AG08395 (cell line): ENCODE measurements at places on chromosomes 13 and 19.

- DNase-seq = no peak
Measured at GRCh38 chr13:33138441-33138840, 122.2 kb downstream of the KL start.

DNA sequence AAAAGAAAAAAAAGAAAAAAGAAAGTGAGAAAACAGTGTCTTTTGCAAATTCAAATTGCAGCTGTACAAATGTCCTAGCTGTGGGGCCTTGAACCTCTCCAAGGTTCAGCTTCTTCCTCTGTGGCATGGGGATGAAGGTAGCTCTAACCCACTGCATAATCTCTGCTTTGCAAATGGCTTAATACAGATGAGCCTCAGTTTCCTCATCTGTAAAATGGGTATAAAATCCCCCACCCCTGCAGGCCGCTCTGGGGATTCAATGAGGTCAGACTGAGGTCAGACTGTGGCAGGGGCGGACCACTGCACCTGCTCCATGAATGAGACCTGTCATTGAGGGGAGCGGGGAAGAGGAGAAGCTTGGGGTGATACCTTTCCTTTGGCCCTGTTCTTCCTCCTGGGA is 5.8 kb downstream of the DPF1 start:
- no peak for DNase-seq

- DNase-seq = no peak
Measured at GRCh38 chr19:45130888-45131615, 29.7 kb downstream of the NKPD1 start.

- DNase-seq = no peak
Measured at GRCh38 chr19:51352783-51353360, 10.9 kb upstream of the VSIG10L start.

- no peak for DNase-seq
Measured at GRCh38 chr19:44596428-44597130, 16.8 kb upstream of the IGSF23 start.

- DNase-seq = no peak
Measured at GRCh38 chr13:84445776-84446175, 563.5 kb upstream of the SLITRK1 start.

DNA sequence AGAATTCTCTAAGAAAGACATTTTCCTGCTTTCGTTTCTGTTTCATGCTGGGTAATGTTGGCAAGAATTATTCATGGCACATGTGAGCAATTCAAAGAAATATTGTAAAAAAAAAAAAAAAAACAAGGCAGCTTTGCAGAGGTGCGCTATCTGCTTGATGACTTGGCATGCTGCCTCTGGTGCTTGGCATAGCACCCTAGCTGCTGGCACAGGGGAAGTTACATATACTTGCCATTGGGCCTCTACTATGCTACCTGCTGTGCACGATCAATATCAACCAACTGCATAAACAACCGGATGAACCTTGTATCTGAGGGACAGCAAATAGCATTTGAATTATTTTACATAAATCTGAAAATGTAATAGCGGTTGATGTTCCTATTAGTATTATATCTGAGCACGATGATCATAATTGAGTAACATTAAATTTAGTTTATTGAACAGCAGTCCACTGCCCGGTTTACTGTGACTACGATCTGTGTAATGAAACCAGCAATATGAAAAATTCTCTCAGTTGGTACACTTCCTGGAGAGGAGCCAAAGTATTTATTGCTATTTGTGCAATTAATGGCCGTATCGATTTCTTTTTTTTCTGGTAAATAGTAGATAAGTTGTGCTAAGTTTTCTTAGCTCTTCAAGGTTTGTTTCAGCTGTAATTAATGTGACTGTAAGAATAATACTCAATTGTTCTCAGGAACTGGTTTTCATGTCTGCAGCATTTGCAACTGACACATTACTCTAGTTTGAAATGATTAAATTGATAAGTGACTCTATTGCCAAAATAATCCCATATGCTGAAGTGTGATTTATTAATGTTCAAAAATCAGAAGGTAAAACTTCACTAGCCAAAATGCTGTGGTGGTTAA is 717.3 kb downstream of the DACH1 start:
- DNase-seq = no peak

DNA sequence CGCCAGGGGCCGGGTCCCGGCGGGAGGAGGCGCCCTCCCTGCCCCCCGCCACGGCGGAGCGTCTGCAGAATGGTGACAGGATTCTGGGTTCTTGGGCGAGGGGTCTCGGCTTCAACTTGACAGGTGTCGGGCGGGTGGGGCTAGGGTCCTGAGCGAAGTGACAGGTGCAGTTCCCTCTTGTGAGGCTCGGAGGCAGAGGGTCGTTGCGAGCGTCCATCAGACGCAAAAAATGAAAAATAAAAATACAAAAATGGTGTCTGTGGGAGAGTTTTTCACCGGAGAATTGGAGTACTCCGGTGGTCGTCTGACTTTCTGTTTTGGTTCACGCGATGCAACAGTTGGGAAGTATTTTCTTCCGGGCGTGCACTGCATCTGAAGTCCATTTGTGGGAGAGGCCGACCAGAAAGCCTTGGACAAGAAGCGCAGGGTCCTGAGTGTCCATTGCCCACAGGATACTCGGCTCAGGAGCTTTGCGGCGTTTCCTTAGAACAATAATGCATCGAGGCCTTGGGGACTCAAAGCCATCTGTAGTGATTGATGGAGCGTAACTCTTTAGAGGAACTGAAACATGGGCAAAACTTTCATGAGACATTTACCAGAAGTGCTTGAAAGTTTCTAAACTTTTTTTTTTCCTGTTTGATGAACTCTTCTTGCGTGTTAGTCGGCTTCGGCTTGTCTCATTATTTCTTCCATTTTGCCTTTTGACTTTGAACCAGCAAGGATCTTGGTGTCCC is 759 bp downstream of the RB1 start:
- peak; percentile 40 for DNase-seq

DNA sequence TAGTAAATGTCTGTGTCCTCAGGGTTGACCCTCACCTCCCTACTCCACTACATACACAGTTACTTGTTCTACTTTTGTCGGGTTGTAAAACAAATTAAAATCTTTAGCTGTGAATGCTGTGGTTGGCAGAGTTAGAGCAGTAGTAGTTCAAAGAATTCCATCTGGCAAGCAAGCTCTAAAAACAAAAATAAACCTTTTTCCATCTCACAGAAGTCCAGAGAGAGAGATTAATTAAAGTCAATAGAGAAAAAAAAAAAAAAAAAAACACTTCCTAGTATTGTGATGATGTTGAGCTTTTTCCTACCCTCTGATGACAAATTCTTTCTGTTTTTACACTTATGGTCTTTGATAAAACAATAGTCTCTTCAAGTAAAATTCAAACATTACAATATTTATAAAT is 338.4 kb downstream of the PCDH17 start:
- no peak for DNase-seq

- DNase-seq = no peak
Measured at GRCh38 chr13:95456815-95457214, 95.7 kb upstream of the CLDN10 start.

DNA sequence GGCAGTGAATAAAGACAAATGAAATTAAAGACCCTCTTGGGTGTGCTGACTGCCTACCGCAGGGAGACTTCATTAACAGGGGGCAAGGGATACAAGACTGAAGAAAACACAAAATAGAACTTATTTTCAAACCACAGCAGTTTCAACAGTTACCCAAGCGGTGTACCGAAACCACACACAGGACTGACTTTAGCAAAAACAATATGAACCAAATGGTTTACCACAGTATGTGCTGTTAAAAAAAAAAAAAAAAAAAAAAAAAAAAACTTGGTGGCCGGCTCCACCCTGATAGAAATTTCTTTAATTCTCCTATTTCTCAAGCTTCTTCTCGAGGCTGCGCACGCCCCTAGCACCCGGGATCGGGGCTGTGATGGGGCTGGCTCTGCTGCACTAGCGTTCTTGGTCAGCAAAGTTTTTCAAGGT is 42.6 kb downstream of the KLF2 start:
- no peak for DNase-seq

DNA sequence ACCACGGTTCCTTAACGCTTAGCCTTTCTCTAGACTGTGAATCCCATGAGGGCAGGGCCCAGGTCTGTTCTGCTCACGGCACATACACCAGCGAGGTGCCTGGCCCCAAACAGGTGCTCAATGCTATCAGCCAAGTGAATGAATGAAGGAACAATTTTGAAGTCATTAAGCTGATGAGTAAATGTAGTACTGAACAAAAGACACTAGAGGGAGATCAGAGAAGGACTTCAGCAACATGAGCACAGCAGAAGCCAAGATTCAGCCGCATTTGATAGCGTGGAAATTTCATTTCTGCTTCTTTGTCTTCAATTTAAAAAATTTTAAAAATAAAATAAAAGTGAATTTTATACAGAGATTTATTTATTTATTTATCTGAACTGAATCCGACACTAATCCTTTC is 20.1 kb upstream of the MYO16 start:
- no peak for DNase-seq

GRCh38 chr13:52179925-52180324 is 20.5 kb upstream of the NEK3 start:
- DNase-seq = no peak

- peak; percentile 78 for DNase-seq
Measured at GRCh38 chr19:12985049-12985776, 10.1 kb upstream of the NFIX start.

DNA sequence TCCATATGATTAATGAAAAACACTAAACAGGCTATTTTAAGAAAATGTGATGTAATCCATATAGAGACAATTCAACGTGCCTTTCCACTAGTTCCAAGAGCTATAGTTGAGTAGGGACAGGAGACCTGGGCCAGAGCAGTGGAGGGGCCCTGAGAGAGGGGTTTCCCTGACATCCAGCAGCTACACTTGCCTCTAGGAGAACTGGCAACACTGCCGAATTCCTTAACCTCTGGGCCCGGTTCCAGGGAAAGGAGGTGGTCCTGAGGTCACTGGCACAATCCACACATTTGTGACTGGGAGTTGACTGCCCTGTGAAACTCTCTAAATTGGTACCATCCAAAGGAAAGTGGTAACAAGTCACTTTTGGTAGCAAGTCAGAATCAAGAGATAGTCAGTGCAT is 264.4 kb downstream of the DCLK1 start:
- DNase-seq = no peak

GRCh38 chr13:79655509-79655908 is 174.6 kb downstream of the NDFIP2 start:
- DNase-seq = no peak

GRCh38 chr13:99384468-99384867 is 77.3 kb upstream of the GPR183 start:
- no peak for DNase-seq

GRCh38 chr13:41970918-41971317 is 10.0 kb upstream of the VWA8 start:
- no peak for DNase-seq

GRCh38 chr19:56973713-56974555 is 133.4 kb upstream of the PEG3 start:
- DNase-seq = no peak

DNA sequence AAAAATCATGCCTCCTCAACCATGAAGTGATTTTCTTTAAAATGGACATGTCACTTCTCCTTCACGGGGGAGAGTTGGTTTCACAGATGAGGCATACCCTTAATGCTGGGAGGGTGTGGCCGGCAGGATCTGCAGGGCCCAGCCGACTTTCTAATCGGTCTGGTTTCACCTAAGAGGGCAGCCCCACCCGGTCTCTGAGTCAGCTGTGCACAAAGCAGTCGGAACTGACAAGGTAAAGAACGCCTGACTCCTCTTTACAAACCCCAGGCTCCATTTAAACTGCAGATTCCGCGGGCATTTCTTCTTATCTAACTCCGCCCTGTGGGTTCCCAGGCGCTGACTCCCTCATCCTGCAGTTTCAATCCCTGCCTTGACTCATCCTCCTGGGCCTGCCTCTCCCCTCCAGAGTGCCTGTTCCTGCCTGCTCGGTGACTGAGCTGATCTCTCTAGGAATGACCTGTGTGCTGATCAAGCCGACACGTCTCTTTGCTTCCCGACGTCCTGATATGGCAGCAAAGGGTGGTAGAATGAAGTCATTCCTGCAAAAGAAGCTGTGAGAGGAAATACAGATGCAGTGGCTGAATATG is 63.4 kb downstream of the EFNB2 start:
- peak; percentile 96 for DNase-seq

GRCh38 chr13:48590141-48590901 is 57.4 kb upstream of the RCBTB2 start:
- DNase-seq = no peak

- peak; percentile 89 for DNase-seq
Measured at GRCh38 chr13:110347535-110348308, 40.6 kb downstream of the COL4A2 start.

DNA sequence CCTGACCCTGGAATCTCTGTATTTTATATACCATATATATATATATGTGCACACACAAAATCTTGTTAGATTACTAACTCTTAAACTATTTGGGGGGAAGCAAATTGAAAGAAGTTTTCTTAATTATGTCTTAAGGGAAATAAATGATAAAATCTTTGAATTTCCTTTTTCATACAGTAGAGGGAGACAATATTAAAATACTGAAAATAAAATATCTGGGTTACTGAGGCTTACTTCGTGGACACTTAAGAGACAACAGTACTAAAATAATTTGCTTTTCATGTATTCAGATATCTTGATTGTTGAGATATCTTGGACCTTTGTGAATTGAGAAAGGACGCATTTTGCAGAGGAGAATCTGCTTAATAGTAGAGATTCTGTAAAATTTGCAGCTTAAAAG is 17.0 kb downstream of the SUGT1 start:
- DNase-seq = no peak

- DNase-seq = no peak
Measured at GRCh38 chr13:28503182-28503967, 8.4 kb upstream of the FLT1 start.

DNA sequence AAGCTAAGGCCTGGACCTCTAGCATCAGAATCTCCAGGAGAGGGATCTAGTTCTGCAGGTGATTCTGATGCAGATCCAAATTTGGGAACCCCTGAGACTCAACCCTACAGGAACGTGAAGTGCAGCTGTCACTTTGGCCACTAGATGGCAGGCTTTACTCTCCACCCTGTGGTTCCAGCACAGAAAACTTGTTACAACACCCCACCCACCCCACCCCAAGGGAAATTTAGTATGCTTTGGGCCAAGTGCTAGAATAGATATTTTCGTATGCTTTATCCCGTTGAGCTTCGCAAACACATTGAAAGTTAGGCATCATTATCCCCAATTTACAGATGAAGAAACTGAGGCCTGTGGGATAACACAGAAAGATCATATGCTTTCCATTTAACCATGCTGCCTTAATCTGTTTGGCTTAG is 232.0 kb downstream of the B3GLCT start:
- DNase-seq = peak; percentile 71

- DNase-seq = no peak
Measured at GRCh38 chr13:99218969-99219368, 18.3 kb downstream of the UBAC2 start.

- DNase-seq = no peak
Measured at GRCh38 chr13:99751517-99752199, 219.9 kb downstream of the ZIC5 start.
